ENCODE measurements at places on chromosomes 6 and 20.

DNA sequence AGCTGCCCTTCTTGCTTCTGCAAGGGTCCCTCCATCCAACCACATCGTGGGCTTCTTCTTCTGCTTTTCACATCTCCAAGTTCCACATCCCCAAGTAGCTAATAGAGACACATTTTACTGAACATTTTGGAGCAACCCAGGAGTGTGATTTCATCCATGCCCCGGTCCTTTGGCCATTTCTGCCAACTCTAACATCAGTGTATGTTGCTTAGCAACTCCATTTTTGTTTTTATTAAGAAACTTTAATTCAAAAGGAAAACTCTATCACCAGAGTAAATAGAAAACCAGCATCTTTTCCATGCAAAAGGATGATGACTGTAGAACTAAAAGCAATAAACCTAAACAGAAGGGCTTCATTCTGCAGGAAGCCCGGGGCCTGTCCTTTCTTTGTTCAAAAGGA is 32.7 kb upstream of the SULF2 start:
- no peak for DNase-seq

GRCh38 chr6:46015119-46015968 is at the start of gene CLIC5:
Gene CLIC5, minus strand, starts transcription at chr6:46015860. Its CDS starts 318 bp downstream, at chr6:46015542.
- no peak for DNase-seq

GRCh38 chr6:127186889-127187288 is 68.4 kb downstream of the RSPO3 start:
- DNase-seq, result no peak

- DNase-seq, result no peak
These were observed 17.7 kb downstream of the SDC4 start for GRCh38 chr20:45330476-45330875.

DNA sequence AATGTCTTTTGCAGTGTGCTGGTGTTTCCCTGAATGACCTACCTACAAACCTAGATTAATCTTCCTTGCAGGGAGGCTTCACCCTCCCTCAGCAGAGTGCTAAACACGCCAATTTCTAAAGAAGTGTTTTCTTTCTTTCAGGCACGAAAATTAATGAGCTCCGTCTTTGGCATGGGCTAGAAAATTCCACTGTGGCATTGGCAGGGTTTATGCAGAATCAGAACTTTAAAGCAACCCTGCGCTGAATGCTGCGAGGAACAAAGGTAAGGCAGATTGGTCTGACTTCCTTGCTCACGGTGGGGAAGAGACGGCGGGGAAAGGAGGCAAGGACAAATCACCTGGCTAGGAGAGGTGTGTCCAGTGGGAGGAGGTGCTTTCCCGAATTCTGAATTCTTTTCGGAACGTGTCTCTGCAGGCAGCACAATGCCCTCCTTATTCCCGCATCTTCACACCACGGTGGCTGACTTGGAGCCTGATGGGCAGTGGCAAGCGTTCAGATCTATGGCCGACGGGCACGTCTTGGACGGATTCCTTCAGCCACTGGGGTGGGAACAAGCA is 6.2 kb upstream of the BANF2 start:
- peak; percentile 47 for DNase-seq

DNA sequence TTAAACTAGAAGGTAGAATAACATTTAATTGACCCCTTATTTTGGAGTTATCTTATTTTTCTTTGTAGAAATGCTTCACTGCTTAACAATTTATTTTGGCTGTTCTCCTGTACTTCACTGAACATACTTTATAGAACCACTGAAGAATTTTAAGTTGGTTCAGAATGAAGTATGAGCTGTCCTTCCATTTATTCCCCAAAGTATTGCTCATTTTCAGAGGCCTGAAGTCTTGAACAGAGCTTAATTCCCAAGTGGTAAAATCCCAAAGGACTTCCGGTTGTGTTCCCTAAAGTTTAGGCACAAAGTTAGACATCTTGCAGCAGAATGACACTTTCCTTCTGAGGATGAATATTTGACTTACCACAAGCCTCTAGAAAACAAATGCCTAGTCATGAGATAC is 233.3 kb downstream of the TINAG start:
- DNase-seq, result peak; percentile 42

DNA sequence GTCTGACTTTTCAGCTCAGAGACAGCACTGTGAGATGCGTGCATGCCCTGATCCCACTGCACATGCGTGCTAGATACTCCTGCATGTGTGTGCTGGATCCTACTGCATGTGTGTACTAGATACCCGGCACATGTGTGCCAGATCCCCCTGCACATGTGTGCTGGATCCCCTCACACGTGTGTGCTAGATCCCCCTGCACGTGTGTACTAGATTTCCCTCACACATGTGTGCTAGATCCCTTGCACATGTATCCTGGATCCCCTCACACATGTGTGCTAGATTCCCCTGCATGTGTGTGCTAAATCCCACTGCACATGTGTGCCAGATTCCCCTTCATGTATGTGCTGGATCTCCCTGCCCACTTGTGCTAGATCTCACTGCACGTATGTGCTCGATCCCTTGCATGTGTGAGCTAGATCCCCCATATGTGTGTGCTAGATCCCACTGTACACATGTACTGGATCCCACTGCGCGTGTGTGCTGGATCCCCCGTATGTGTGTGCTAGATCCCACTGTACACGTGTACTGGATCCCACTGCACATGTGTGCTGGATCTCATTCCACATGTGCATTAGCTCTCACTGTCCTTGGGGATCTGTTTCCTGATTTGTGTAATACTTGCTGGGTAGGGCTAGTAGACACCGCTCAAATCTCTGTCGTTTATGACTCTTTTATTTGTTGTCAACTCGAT is 214.6 kb downstream of the SMOC2 start:
- no peak for DNase-seq

DNA sequence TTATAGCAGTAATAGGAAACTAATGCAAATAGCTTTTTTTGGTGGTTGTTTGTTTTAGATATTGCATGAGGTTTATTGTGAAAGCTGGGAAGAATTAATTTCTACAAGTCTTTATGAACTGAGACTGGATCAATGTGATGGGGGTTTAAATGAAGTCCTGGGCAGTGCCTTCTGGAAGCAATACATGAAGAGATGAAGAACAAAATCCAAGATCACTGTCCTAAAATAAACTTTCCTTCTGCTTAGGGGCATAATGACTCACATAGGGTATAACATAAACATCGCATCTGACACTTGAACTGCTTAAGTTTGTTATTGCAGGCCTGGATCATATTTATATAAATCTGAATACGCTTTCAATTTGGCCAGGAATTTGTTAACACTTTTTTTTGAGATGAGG is 20.9 kb upstream of the SHLD1 start:
- DNase-seq, result no peak

DNA sequence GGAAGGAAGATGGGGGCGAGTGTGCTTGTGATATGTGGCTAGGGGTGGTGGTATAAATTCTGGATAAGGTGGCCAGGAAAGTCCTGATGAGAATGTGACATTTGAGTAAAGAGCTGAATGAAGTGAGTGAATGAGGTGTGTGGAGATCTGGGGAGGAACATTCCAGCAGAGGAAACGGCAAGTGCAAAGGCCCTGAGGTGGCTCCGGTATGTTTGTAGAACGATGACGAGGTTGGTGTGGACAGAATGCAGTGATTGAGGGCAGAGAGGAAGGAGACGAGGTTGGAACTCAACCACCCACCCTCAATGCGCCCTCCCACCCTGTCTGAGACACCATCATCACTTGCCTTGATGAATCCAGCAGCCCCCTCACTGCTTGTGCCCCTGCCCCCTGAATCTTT is 214.1 kb upstream of the RNF24 start:
- no peak for DNase-seq

DNA sequence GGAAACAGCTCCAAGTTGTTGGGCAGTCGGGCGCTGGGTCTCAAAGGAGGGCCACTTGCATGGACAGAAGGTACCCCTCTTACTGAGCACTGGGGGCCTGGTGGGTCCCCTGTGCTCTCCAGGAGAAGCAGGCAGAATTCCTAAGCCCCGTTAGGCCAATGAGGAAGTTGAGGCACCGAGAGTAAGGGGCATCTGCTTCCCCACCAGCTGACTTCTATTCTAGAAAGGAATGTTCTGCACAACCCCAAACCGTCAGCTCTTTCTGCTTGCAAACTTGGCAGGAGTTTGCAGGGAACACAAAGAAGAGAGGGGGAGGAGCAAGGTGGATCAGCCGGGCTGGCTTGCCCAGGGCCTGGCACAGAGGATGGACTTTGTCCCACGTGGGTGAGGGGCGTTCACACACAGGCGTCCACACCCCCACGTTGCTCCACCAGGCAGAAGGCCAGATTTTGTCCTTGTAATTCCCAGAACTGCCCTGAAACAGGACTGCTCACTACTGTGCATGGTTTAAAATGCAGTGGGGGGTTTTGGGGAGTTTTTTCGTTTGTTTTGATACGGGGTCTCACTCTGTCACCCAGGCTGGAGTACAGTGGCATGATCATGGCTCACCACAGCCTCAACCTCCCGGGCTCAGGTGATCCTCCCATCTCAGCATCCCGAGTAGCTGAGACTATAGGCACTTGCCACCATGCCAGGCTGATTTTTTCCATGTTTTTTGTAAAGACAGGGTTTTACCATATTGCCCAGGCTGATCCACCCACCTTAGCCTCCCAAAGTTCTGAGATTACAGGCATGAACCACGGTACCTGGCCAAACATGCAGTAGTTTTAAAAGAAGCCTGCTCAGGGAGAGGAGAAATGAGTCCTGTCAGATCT is 93.3 kb downstream of the SNX5 start:
- DNase-seq, result peak; percentile 72

GRCh38 chr20:51536116-51537069 is 6.1 kb downstream of the NFATC2 start:
- no peak for DNase-seq

GRCh38 chr20:37523911-37524700 is 3.1 kb downstream of the NNAT start:
- DNase-seq, result no peak

DNA sequence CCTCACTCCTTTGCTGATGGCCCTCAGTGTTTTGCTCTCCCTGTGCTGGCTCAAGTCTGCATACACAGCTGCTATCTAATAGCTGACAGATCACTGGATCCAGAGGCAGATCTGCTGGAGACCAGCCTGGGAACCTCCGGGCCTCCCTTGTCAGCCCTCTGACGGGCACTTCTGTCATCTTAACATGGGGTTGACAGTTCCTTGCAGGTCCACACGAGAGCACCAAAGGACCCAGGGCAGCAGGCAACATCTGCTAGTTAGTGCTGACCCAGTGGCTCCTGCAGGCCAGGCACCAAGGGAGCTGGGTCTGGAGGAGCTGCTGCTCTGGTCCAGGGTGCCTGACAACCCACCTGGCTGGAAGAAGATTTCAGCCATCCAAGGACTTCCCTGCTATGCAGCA is 208.1 kb downstream of the UST start:
- DNase-seq, result no peak

- peak; percentile 33 for DNase-seq
These were observed 12.4 kb upstream of the MYLK2 start for GRCh38 chr20:31806564-31807355.

GRCh38 chr20:316316-317068 is 8.9 kb upstream of the SOX12 start:
- DNase-seq, result peak; percentile 51

GRCh38 chr6:55632953-55633352 is 54.0 kb upstream of the HMGCLL1 start:
- peak; percentile 1 for DNase-seq

GRCh38 chr6:109471105-109471810 is 11.8 kb downstream of the ZBTB24 start:
- no peak for DNase-seq

- DNase-seq, result no peak
These were observed 100.3 kb upstream of the TNFAIP3 start for GRCh38 chr6:137766596-137767370.

- DNase-seq, result no peak
These were observed 274.3 kb downstream of the QKI start for GRCh38 chr6:163688739-163689362.

DNA sequence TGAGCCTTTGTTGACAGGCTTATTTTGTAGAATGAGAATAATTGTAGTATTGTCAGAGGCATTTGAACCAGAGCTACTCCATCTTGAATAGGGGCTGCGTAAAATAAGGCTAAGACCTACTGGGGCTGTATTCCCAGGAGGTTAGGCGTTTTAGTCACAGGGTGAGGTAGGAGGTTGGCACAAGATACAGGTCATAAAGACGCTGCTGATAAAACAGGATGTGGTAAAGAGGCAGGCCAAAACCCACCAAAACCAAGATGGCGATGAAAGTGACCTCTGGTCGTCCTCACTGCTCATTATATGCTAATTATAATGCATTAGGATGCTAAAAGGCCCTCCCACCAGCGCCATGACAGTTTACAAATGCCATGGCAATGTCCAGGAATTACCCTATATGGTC is 82.7 kb downstream of the PFDN4 start:
- no peak for DNase-seq

DNA sequence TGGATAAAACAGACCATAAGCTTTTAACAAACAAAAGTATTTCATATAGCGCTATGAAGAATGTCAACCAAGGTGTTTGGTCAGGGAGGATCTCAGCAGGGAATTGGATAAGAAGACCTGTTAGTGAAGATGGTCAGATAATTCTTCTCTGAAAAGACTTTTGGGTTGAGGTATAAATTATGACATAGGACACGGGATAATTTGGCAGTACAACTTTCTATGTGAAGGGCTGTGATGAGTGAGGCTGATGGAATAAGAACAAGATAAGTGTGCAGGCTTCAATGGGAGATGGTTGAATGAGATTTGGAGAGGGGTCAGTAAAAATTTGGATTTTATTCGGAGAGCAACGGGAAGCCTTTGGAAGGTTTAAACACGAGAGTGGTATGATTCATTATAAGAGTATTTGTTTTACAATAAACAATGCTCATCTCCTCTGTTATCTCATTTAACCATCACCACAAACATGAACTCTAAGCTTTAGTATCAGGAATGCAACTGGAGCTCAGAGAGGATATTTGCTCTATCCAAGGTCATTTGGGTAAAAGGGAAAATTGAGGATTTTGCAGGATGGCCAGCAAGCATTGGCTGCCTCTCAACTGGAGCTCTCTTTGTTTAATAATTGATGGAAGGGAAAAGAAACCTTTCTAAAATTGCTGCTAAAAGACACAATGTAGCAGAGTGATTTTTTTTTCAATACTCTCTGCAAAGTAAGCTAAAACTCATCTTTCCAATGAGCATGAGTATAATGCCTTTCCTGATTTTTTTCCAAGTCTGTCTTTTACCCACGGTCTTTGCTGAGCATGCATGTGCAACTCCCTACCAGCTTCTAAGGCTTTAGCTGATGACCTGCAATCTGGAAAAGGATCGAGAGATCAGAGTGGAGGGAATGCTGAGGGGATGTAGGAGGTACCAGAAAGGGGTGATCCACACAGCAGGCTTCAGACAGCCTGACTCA is 534.0 kb downstream of the CBLN4 start:
- no peak for DNase-seq

- no peak for DNase-seq
These were observed 30.4 kb downstream of the FKBP1A start for GRCh38 chr20:1362484-1362883.

Measured in astrocyte (in vitro differentiated cells and primary cell).